ENCODE measurements at places on chromosomes 16 and 17.

GRCh38 chr16:51365715-51366114 is 214.6 kb upstream of the SALL1 start:
- no peak overlapping the region for H3K27ac ChIP-seq
- H3K27me3 ChIP-seq = no peaks in the 10 kb centered on the region
- no peaks in the 10 kb centered on the region for H3K4me1 ChIP-seq
- H3K36me3 ChIP-seq = no peaks in the 10 kb centered on the region
- no peak overlapping the region for H3K4me3 ChIP-seq

GRCh38 chr16:87678618-87679017 is 76.3 kb downstream of the JPH3 start:
- H3K4me3 ChIP-seq = no peak overlapping the region
- DNase-seq = no peak
- H3K27ac ChIP-seq = no peak overlapping the region
- H3K27me3 ChIP-seq = no peaks in the 10 kb centered on the region
- no peaks in the 10 kb centered on the region for H3K4me1 ChIP-seq

GRCh38 chr17:2853283-2854142 is 57.3 kb downstream of the RAP1GAP2 start:
- H3K27ac ChIP-seq = no peak overlapping the region
- no peaks in the 10 kb centered on the region for H3K4me1 ChIP-seq
- H3K27me3 ChIP-seq = peaks cover 48% of the 10 kb centered on the region
- peak; percentile 60 for DNase-seq

DNA sequence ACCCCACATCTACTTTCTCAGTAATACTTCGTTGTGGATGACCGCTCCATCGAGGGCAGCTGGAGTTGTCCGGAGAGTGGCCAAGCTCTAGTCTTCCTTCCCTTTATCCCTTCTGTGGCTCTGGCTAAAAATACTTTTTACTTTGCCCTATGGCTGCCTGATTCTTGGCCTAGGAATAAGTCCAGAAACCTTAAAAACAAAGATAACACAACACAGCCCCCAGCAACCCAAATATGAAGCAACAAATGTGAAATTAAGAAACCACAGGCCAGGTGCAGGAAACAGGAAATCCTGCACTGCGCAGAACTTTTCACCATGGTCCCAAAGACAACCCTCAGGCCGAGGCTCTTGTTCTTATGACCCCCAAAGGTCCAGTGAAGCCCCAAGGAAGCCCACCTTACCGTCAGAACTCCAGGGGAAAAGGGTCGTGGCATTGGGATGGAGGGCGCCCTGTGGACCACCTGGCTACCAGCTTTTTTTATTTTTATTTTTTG is 26.0 kb downstream of the TK2 start:
- no peak for DNase-seq
- no peak overlapping the region for H3K4me3 ChIP-seq
- no peaks in the 10 kb centered on the region for H3K4me1 ChIP-seq

DNA sequence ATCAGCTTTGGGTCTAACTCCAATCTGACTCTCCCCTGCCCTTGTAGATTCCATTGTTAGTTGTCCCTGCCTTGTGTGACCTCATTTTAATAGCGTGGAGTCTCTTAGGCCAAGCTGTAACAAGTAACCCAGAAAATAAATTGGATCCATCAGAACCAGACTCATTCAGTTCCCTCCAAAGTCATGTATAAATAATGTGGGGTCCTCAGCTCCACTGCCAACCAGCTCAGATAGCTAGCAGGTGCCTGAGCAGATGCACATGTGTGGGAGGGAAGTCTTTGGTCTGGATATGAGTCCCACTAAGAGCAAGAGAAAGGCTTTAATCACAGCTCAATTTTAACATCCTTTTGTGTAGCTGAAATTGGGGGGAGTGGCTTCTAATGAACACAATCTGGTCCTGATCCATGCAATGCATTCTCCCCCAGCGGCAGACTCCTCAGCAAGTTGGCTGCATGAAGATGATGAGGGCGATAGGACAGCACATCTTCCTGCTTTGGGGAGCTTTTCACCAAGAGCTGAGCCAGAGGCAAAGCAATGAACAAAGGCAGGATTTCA is 151.6 kb downstream of the ABCC12 start:
- H3K27me3 ChIP-seq = no peaks in the 10 kb centered on the region
- DNase-seq = no peak
- no peak overlapping the region for H3K4me3 ChIP-seq
- H3K4me1 ChIP-seq = no peaks in the 10 kb centered on the region

Data from cardiac muscle cell (in vitro differentiated cells and primary cell).